T-helper 9 cell (primary cell): ENCODE measurements at places on chromosomes 16 and 17.

- no peak for DNase-seq
Observed at GRCh38 chr16:53131050-53131362, 76.2 kb downstream of the CHD9 start.

DNA sequence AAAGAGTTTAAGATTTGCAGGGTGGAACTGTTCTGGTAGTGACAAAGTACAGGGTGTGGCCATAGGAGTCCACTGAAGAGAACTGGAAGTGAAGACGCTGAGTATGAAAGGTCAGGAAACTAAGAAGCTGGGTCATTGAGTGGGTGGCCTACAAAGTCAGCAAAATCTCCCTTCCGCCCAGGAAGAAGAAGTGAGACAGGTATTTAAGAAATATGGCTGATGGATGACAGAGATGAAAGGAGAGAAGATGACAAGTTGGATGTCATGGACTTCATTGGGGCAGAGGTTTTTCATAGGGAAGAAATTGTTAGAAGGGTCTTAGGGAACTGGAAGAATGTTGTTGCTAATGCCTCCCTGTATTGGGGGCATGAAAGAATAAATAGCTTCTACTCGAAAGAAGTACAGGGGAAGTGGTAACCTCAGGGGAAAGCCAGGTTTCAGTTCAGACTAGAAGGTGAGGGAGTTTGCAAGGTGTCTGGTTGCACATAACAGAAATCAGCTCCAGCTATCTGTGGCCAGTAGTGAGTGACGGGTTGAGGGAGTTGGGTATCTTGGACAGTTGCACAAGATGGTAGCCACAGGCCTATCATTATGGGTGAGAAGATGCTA, 33.6 kb upstream of the MED13 start:
- DNase-seq = no peak

- no peak for DNase-seq
Observed at GRCh38 chr17:77810536-77810935, 148.0 kb upstream of the TNRC6C start.

- no peak for DNase-seq
Observed at GRCh38 chr17:40483679-40484078, 17.7 kb downstream of the TNS4 start.

- no peak for DNase-seq
Observed at GRCh38 chr17:39627047-39627711, 427 bp downstream of the PPP1R1B start.

DNA sequence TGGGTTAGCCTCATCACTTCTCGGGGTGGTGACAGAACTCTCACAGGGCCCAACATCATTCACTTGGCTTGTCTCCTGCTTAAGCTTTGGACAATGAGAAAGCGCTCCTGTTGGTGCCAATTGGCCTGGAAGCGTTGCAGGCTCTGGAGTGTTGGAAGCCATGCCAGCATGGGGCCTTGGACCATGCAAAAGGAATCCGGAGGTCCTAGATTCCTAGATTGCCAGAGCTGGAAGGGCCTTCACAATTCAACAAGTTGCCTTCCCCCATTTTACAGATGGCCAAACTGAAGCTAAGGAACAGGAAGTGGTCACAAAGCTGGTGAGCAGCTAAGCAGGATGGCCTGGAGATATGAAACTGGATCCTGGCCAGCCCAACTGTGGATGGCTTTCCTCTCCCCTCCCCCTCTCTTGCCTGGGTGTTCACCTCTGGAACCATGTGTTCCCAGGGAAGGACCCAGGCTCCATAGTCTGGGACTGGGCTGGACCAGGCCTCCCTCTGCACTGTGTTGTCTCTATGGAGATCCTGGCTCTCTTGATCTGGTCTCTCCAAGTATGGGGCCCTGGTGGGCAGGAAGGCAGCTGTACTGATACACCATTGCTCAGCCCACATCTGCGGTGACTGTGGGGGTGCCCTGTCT, 6.0 kb upstream of the IGFBP4 start:
- DNase-seq = no peak

- DNase-seq = no peak
Observed at GRCh38 chr16:69941251-69942098, 9.7 kb upstream of the CLEC18A start.

- peak; percentile 65 for DNase-seq
Observed at GRCh38 chr16:85253084-85253941, 141.0 kb upstream of the CIBAR2 start.
